ENCODE measurements at places on chromosomes 11 and 22.

DNA sequence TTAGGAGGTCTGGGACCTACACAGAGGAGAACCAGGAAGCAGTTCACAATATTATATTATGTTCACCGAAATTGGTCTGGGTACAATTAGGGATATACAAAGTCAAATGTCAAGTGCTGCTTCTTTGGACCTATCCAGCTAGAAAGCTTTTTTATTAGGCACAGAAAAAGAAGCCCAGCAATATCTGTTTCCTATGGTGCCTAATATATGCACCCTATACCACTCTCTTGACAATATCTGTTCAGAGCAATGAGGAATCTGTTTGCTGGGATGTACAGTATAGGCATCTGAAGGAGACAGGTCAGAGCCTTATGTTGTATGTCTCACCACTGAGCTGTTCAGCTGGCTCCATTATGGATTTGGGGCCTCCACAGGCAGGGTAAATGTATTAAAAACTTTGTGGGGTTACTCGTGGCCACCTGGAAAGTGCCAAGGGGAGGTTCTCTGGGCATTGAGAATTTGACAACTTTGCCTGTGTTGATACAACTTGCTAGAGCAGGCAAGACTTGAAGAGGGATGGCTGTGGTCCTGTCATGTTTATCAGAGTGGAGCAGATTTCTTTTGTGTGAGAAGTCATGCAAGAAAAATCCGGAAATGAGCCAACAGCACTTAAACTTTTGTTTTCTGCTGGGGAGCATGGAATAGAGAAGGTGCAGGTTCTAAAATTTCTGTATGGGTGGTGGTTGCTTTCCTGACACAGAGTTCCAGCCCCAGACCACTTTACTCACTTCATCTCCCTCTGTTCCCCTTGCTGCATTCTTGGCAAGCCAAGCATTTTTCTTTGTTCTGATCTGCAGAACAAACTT is 10.1 kb downstream of the STIM1 start:
- DNase-seq, result no peak

GRCh38 chr11:116336540-116336939 is 436.2 kb downstream of the BUD13 start:
- DNase-seq, result no peak

DNA sequence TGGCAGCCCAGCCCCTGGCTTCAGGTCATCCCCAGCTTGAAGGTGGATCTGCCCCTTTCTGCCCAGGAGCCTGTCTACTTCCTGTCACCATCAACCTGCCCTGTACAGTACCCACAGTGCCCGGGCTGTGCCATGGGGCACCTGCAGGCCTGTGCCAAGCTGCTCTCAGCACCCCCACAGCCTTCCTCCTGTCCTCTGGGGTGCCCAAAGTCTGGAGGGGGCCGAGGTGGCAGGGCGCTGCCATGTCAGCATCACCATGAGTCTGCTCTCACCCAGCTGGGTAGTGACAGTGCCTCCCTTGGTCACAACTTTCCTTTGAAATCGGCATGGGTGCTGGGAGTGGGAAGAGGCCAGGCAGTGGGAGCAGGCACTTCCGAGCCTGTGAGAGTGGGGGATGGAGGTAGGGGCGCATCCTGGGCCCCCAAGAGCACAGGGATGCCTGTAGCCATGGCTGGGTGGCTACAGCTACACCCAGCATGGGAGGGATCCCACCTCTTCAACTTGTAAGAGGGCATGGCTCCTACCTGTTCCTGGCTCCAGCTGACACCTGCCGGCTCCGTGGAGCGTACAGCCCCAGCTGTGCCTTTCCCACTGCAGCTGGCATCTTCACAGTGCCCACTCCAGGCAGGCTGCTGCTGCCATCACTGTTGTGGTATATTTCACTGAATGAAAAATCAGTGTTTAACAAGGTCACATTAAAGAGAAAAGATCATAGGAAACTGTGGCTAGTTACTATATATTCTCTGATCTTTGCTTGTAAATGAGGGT is 42.9 kb downstream of the RNF169 start:
- DNase-seq, result no peak

GRCh38 chr11:70504246-70505020 is 106.1 kb downstream of the CTTN start:
- DNase-seq, result no peak

- DNase-seq, result no peak
Measured at GRCh38 chr11:16037179-16037578, 319.2 kb downstream of the SOX6 start.

DNA sequence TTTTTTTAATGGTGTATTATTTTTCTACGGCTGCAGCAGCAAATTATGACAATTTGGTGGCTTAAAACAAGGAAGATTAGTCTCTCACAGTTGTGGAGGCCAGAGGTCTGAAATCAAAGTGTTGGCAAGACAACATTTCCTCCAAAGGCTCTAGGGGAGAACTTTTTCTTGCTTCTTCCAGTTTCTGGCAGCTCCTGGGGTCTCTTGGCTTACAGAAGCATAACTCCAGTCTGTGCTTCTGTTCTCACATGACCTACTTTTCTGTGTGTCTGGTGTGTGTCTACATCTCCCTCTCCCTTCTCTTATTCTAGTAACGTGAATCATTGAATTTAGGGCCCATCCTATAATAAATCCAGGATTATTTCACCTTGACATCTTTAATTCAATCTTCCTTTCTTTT is 551.9 kb upstream of the LUZP2 start:
- no peak for DNase-seq

GRCh38 chr11:19660076-19660475 is 52.6 kb upstream of the NAV2 start:
- peak; percentile 22 for DNase-seq

DNA sequence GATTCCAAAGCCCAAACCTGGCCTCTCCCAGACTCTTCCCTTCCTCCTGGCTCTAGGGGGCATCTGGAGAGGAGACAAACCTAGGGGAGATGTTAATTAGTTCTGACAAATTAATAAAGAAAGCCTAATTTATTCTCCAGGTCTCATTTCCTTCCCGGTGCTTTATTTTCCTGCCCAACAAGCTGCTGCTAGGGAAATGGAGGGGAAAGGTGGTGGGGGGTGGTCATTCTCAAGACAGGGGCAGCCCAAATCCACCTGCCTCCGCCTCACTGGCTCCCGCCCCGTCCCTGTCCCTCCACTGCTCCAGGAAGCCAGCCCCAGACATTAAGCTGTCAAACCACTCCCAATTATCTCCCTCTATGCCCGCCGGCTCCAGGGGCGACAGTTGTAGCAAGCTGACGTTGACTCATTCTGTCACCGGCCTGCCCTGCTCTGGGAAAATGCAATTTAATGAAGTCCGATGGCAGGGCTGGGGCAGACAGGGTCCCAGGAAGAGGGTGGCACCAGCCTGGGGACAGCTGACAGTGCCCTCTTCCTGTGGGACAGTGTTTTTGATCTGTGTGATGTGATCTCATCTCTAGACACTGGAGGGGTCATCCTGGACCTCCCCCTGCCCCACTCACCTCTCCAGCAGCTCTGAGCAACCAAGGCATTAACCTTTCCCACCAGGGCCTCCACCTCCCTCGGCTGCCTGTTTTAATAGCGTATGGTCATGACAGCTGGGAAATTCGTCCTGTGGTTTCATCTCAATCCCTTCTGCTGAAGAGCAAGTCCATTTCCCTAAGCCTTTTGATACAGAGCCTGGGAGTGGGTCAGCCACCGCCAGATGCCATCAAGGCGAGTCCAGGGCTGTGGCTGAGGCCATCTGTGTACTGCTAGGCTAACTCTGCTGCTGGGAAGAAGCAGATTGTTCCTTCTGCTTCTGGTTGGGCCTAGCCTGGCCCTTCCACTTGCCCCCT is 27.1 kb downstream of the NECTIN1 start:
- no peak for DNase-seq

DNA sequence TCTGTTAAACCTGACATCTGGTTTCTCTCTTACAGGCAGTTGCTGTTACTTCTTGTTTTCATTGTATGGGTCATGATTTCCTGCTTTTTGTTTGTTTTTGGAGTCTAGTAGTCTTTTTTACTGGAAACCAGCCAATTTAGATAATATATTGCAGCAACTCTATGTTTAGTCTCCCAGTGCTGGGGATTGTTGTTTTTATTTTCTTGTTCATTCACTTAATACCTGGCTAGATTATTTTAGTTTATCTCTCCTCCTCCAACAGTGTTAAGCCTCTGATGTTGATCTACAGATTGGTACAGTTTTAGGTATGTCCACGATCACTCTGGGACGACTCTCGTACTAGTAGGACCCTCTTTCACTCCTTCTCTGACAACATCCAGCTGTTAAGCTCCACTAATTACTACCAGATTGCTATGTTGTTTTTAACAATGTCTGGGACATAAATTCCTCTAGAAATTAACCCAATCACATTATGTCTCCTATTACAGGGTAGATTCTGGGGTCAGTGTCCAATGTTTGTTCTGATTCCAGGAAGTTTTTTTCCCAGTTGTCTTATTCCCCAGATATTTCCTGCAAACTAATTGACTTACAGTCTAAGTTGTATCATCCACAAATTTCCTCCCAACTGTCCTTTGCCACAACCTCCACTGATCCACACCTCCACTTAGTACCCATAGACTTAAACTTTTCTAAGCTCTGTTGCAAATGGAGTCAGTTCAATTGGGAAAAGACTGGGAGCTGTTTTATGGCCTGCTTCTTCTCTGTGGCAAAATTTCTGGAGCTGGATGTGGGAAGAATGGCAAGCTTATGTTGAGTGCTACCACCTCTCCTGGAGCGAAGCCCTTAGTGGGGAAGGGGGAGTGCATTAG is 1280.6 kb upstream of the CNTN5 start:
- no peak for DNase-seq

GRCh38 chr22:16956290-16956689 is 51.7 kb downstream of the GAB4 start:
- no peak for DNase-seq

- no peak for DNase-seq
Measured at GRCh38 chr11:61709110-61709509, 28.9 kb downstream of the DAGLA start.

DNA sequence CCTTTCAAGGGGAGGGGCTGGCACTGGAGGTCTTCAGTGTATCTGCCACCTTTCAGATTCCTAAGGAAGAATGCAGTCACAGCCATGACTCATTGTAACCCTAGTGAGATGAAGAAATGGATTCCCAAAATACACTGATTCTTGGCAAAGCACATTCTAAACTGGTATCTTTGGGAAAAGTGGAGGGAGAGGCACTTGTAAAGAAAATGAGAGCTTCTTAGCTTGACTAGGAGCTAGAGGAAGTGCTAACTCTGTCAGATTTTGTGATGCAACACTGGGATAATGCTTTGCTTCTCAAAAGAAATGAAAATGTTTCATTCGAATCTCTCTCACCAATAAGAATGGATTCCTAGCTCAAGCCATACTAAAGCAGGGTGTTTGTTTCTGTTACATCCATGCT is 14.3 kb downstream of the NRIP3 start:
- DNase-seq, result no peak

DNA sequence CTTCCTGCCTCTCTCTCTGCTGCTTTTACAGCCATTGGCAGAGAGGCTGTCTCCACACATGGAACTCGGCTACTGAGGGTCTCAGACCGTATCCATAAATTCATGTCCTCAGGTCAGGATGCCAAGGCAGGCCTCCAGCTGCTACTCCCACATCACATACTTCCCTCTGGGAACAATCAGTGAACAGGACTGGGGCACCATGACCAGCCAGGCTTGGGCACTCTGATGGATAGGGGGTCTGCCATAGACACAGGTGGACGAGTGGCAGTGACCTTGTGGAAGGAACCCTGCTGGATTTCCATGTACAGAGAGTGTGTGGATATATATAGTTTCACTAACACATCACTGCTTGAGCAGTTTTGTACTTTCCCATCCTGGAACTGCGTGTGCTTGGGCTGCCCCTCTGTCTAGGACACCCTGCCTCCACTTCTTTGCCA is 97.7 kb upstream of the PARVA start:
- DNase-seq, result no peak

GRCh38 chr22:39098576-39098975 is 1.5 kb downstream of the APOBEC3H start:
- DNase-seq, result no peak

DNA sequence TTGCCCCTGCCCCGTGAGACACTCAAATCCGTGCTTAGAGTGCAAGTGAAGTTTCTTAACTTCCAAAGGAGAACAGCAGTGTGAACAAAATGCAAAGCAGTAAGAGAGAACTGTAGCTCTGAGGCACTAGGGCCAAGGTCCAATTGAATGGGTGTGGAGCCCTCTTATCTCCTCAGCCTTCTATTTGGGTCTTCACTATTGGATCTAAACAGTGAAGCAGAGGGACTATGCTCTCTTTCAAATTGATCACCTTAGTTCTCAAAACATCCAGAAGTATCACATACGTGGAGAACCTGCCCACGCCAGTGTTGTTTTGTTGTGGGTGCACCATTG is 49.6 kb downstream of the C22orf31 start:
- DNase-seq, result no peak

GRCh38 chr11:6419009-6419631 is at the start of gene APBB1:
TSS of gene APBB1 (minus strand) at chr11:6419094. CDS start at chr11:6411347, 7,747 bp downstream.
- DNase-seq, result peak; percentile 81

DNA sequence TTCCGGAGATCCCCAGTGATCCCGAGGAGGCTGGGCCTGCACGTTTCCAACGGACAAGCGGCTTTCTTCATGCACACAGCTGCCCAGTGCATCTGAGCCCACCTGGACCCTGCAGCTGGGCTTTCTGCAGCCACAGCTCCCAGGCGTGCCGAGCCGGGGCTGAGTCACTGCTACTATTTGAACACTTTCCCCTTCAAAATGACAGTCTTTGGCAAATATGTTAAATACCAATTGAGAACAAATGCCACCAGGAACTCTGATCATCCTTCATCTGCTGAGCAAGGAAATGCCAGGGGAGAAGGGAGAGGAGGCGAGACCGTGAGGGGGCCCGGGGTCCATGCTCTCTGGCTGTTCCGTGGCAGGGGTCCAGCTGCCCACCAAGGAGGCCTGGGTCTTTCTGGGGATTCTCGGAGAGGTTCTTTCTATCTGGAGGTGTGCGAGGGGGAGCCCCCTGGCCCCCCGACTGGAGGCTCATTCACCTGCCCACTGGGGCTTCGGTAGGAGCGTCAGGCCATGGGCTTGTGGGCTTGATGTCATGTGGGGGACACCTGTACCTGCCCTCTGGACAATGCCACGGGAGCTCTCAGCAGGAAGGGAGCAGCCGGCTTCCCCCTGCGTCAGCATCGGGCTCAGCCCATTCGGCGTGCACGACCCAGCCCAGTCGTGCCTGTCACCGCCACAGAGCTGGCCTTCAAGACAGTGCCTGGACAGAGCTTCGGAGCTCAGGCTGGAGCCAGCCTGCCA is 159.6 kb downstream of the CTTN start:
- no peak for DNase-seq

- DNase-seq, result peak; percentile 0
Measured at GRCh38 chr22:18952022-18952421, 15.9 kb upstream of the PRODH start.

All from stimulated activated CD4-positive, alpha-beta T cell treated with anti-CD3 and anti-CD28 coated beads, Interleukin-15, amount 100 ng/mL, for 24 hours (primary cell).